ENCODE measurements at places on chromosomes 12 and 14. TPM values are rescaled to one million over a fixed set of nuclear protein-coding genes. Genes with fewer than 3 reads are reported as not detected.

The IKZF4 gene
- 20.8 TPM for total RNA-seq

The PTGR2 gene
- 11.0 TPM for total RNA-seq

The CCDC197 gene
- total RNA-seq = not detected

The FGD6 gene
- total RNA-seq = 0.54 TPM

The GPD1 gene
- 0.16 TPM for total RNA-seq

DNA sequence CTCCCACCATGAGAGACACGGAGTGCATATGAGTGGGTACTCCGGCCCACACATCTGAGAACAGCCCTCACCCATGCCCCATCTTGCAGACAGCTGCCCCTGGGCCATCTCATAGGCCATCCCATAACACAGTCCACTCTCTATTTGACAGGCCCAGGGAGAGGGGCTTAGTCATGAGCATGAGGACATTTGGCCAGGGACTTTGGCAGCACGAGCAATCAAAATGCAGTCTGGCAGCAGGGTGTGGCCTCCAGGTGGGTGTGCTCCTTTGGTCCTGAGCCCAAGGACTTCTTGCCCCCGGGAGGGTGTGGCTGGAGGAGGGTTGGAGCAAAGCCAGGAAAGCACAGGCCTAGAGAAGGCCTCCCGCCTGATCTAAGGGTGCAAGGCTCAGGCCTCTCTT, 25.6 kb downstream of the EMP1 start:
- DNase-seq = no peak

DNA sequence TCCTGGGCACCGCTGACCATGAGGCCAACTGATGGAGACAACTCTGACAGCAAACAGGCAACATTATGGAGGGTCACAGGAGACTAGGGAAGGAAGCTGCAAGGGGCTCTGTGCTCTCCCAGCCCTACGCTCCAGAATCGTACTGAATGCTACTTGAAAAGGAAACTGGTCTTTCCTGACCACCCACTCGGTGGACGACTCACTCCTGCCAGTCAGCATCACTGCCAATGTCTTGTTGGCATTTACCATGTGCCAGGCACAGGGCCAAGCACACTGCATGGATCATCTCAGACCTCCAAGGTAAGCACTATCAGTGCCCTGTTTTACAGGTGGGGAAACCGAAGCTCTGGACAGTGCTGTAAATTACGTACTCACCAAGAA, 38.0 kb downstream of the CCDC85C start:
- DNase-seq = peak; percentile 16
